Muscle of arm (tissue), 14 donors: ENCODE measurements at places on chromosomes 2 and 18. TPM values are rescaled to one million over a fixed set of nuclear protein-coding genes. Genes with fewer than 3 reads are reported as not detected.

IL1RN gene
- 0.69 TPM for polyA plus RNA-seq

TDRD15 gene
- polyA plus RNA-seq = not detected

MAP2 gene
- polyA plus RNA-seq = not detected

GKN1 gene
- polyA plus RNA-seq = not detected

IL37 gene
- not detected for polyA plus RNA-seq

METTL5 gene
- 67.6 TPM for polyA plus RNA-seq

ATAD2B gene
- polyA plus RNA-seq = 10.7 TPM

TUBB8B gene
- polyA plus RNA-seq = not detected

ASXL3 gene
- polyA plus RNA-seq = 6.9 TPM

CTNNA2 gene
- polyA plus RNA-seq = 0.66 TPM

CCT4 gene
- 131 TPM for polyA plus RNA-seq

POTEI gene
- polyA plus RNA-seq = 0.06 TPM

UGT1A10 gene
- not detected for polyA plus RNA-seq

CCL20 gene
- polyA plus RNA-seq = not detected
